Activated naive CD8-positive, alpha-beta T cell treated with anti-CD3 and anti-CD28 coated beads, Interleukin-2, amount 50 U/mL, for 24 hours (primary cell): ENCODE measurements at places on chromosomes 16 and 17.
A peak's percentile ranks its signal among the peaks of the same experiment; 100 is the strongest.

- DNase-seq: no peak
- peaks cover 67% of the 10 kb centered on the region for H3K36me3 ChIP-seq
- no peaks in the 10 kb centered on the region for H3K27me3 ChIP-seq
- H3K4me3 ChIP-seq: no peak overlapping the region
These were observed 25.3 kb downstream of the MBTPS1 start for GRCh38 chr16:84091460-84091859.

DNA sequence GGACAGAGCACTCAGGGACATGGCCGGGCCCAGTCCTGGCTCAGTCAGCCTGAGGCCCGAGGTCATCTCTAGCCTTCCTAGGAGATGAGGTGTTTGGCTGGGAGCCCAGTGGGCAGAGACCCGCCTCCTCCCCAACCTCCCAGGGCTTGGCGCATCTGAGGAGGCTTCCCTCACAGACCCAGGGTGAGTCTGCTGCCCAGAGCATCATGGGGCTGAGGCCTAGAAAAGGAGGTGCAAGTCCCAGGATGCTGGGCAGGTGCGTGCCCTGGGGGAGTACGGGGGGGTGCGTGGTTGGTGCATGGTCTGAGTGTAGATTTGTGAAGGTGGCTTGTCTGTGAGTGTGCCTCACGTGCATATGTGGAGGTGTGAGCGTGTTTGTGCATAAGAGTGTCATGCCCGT lies 4.7 kb downstream of the PDE6G start:
- peaks cover 22% of the 10 kb centered on the region for H3K27me3 ChIP-seq
- H3K4me1 ChIP-seq: peaks cover 12% of the 10 kb centered on the region
- no peak for DNase-seq

DNA sequence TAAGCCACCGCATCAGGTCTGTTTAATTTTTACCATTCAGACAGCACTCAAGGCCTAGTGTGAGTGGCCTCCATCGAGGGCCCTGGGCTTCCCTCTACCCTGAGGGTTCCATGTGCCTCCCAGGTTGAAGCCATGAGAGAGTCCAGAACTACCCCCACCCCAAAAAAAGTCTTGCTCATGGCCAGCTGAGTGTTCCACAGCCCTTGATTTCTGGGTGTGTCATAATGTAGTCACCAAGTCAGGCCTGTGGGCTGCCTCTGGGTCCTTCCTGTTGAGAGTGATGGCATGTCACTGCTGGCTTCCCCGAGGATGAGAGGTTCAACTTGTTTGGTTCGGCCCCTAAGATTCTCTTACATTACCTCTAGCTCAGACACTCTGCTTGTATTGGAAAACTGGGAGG lies 100.6 kb downstream of the PITPNC1 start:
- peaks cover 85% of the 10 kb centered on the region for H3K4me1 ChIP-seq
- no peaks in the 10 kb centered on the region for H3K36me3 ChIP-seq
- H3K4me3 ChIP-seq: peak overlapping the region; percentile 80
- no peaks in the 10 kb centered on the region for H3K27me3 ChIP-seq
- H3K27ac ChIP-seq: peak overlapping the region; percentile 96

- H3K4me1 ChIP-seq: peaks cover 4% of the 10 kb centered on the region
- DNase-seq: peak; percentile 12
- H3K27me3 ChIP-seq: peaks cover 73% of the 10 kb centered on the region
These were observed at the start of gene CRHR1 for GRCh38 chr17:45784293-45784740. Gene CRHR1, plus strand, starts transcription at chr17:45784320. Its CDS starts 225 bp downstream, at chr17:45784545.

- peaks cover 99% of the 10 kb centered on the region for H3K4me1 ChIP-seq
- H3K27me3 ChIP-seq: no peaks in the 10 kb centered on the region
- DNase-seq: peak; percentile 33
These were observed 11.4 kb downstream of the CCR7 start for GRCh38 chr17:40553694-40554534.

DNA sequence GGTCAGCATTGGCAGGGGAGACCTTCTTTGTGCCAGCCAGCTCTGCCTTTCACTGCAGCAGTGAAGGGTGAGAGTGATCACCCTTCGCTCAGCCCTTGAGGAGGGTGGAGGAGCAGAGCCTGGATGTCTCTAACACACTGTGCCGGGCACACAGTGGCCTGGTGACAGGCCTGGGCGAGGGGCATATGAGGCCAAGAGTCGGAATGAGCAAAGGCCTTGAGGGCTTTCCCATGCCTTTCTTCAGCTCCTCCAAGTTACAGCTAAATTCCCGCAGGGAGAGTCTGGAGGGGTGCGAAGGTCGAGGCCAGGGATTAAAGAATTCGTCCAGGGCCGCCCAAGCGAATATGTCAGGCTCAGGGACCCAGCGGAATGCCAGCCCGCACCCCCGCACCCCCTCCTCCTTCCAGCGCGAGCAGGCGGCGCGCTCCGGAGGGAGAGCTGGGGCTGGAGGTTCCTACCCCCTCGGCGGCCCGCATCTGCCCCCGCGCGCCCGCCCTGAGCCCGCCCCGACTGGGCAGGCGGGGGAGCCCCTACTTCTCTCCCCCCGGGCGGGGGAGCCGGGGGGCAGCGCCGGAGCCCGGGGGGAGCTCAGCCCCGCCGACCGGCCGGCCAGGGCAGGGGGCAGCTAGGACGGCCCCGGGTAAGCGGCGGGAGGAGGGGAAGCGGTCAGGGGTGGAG lies at the start of gene RASL10B:
TSS of gene RASL10B (plus strand) at position 401 of the 678 bp plus-strand sequence. CDS start 3,546 bp downstream, outside the sequence.
- H3K4me3 ChIP-seq: peak within 1 kb of the TSS; percentile 76
- H3K27me3 ChIP-seq: no peaks in the 10 kb centered on the region
- peak within 1 kb of the TSS; percentile 67 for H3K27ac ChIP-seq
- peaks cover 11% of the 10 kb centered on the region for H3K4me1 ChIP-seq

DNA sequence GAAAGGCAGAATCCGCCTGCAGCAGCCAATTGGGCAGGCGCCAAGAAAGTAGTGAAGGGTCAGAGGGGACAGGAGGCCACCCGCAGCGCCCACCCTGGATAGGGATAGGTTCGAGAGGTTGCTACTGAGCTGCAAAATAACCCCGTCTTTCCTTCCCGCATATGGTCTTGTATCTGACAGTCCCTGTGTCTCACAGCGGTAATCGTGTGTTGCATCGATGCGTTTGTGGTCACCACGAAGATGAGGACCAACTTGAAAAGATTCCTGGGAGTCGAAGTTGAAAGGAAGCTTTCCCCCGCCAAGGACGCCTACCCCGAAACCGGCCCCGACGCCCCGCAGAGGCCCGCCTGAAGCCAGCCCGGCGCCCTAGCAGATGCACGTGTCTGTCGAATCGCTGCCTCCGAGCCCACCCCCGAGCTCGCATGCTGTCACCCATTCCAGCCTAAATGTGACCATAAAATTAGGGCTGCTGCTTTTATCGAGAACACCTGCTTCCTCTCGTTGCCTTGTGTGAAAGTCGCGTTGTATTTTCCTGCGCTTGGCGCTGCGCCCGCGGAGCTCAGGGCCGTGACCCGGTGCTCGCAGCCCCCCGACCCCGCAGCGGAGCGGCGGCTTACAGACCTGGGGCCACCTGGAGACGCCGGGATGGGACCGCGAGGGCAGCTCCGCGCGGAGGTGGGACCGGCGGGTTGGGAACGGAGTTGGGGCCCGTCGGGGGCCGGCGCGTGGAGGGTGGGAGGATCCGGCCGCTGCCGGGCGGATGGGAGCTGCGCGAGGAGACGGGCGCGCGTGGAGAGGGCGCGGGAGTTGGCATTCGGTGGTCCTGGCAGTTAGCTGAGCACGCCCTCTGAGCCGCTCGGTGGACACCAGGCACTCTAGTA lies at the start of gene CMTM2:
TSS of gene CMTM2 (plus strand) at position 813 of the 881 bp plus-strand sequence. CDS start 145 bp downstream, outside the sequence.
- H3K4me3 ChIP-seq: peak within 1 kb of the TSS; percentile 52
- peaks cover 38% of the 10 kb centered on the region for H3K27me3 ChIP-seq
- no peak for DNase-seq
- H3K27ac ChIP-seq: no peak within 1 kb of the TSS
- H3K4me1 ChIP-seq: peaks cover 17% of the 10 kb centered on the region
- no peaks in the 10 kb centered on the region for H3K36me3 ChIP-seq
